ENCODE measurements at places on chromosomes 12 and 14. TPM values are rescaled to one million over a fixed set of nuclear protein-coding genes. Genes with fewer than 3 reads are reported as not detected.

LMO3 gene
- not detected for total RNA-seq

FGD4 gene
- 34.7 TPM for total RNA-seq

FAM186B gene
- total RNA-seq = 0.30 TPM

SLC8B1 gene
- 15.7 TPM for total RNA-seq

GPD1 gene
- 0.37 TPM for total RNA-seq

RPGRIP1 gene
- total RNA-seq = not detected

IAPP gene
- total RNA-seq = not detected

SLC6A13 gene
- total RNA-seq = 0.72 TPM

TAS2R8 gene
- not detected for total RNA-seq

ERBB3 gene
- total RNA-seq = 3.7 TPM

PLA2G1B gene
- not detected for total RNA-seq

MYO1H gene
- total RNA-seq = not detected

SALL2 gene
- total RNA-seq = 0.09 TPM

SYCP3 gene
- total RNA-seq = not detected

EP400 gene
- total RNA-seq = 52.4 TPM

GLS2 gene
- 3.9 TPM for total RNA-seq

ZNF891 gene
- total RNA-seq = 1.9 TPM

SUSD6 gene
- total RNA-seq = 27.7 TPM

SOX5 gene
- 0.98 TPM for total RNA-seq

KRT85 gene
- total RNA-seq = not detected

DIO3 gene
- total RNA-seq = not detected

SCN8A gene
- total RNA-seq = 2.1 TPM

TEX52 gene
- total RNA-seq = not detected

CIT gene
- 25.0 TPM for total RNA-seq

FOXG1 gene
- not detected for total RNA-seq

PRIMA1 gene
- total RNA-seq = 0.07 TPM

RTN1 gene
- 9.8 TPM for total RNA-seq

NAV3 gene
- total RNA-seq = 7.1 TPM
